ENCODE measurements at places on chromosomes 11 and 22.

DNA sequence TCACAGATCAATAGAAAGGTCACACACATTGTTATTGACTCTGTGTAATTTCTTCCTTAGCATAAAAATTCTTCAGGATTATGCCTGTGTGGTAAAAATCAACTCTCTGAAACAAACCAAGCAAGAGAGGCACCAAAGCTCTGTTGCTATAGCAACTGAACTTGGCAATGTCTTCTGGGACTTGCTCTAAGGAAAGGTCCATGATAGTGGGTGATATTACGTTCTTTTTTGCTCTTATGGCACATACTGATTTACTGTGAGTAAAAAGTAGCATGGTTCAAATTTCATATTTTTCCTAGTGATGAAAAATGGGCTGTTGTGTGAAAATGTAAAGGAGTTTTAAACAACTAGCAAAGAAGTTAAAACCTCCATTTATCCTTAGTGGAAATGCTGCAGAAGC is 66.4 kb downstream of the SVIP start:
- no peak for DNase-seq

DNA sequence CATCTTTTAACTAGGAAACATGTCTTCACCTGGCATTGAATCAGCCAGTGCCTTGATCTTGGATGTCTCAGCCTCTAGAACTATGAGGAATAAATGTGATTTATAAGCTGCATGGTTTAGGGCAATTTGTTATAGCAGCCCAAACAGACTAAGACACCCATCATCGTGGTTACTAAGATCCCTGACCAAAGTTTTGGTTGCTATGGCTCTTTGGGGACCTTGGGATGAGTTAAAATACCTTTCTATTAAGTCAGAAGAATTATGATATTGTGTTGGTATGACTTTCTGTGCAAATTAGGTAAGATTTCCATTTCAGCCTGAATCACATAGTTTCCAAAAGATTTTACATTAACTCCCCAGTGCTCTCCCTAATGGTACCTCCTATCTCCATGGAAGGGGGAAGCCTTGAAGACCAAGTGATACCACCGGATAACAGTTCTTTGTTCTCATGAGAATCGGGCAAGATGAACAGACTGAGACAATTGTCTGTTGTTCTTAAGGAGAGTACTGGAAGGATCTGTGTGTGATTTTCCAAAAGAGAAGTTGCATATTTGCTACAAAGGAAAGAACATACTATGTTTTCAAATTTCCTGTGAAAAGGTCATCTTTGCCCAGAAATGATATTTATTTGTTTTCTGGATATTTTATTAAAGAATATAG is 60.4 kb upstream of the UBASH3B start:
- no peak for DNase-seq

GRCh38 chr11:74721479-74721835 is 9.8 kb downstream of the CHRDL2 start:
- DNase-seq: no peak

- DNase-seq: no peak
Measured at GRCh38 chr11:43130616-43131015, 181.2 kb upstream of the API5 start.

GRCh38 chr22:26597026-26597425 is 7.1 kb upstream of the TPST2 start:
- DNase-seq: no peak

DNA sequence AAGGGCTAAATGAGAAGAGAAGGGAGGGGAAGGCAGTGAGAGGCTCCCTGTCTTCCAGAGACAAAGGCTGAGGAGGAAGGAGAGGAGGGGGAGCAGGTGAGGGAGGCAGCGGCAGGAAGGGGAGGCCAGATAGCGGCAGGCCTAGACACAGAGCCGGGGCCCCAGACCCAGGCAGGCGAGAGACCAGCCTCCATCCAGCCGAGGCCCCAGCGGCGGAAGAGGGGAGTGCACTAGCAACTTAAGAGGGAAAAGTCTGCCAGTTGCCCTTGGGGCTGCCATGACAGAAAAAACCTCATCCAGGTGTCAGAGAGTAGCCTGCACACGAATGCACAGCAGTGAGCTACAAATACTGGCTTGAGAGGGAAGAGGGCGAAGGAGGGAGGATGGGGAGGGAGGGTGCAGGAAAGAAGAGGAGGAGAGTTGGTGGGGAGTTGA is 46.7 kb downstream of the IGLL1 start:
- no peak for DNase-seq

DNA sequence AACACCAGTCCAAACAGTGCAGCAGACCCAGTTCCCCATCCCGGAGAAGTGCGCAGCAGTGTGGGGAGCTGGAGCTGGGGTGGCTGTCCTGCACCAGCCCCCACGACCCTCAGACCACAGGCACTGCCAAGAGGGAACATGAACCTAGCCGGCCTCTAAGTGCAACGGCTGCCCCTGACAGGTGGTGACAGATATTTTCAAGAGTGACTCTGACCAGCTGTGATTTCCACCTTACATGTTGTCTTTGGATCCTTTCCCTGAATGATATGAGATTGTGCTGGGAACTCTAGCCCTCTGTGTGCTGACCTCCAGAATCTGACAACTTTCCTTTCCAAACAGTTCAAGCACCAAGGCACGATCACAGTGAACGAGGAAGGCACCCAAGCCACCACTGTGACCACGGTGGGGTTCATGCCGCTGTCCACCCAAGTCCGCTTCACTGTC is 12.6 kb downstream of the SERPIND1 start:
- no peak for DNase-seq

GRCh38 chr11:61524963-61525587 is 16.5 kb downstream of the LRRC10B start:
- no peak for DNase-seq

All from suppressor macrophage (primary cell).